M059J (cell line): ENCODE measurements at places on chromosomes 7 and 10.

GRCh38 chr7:158957921-158958491 is 101.6 kb downstream of the DYNC2I1 start:
- no peak for DNase-seq

DNA sequence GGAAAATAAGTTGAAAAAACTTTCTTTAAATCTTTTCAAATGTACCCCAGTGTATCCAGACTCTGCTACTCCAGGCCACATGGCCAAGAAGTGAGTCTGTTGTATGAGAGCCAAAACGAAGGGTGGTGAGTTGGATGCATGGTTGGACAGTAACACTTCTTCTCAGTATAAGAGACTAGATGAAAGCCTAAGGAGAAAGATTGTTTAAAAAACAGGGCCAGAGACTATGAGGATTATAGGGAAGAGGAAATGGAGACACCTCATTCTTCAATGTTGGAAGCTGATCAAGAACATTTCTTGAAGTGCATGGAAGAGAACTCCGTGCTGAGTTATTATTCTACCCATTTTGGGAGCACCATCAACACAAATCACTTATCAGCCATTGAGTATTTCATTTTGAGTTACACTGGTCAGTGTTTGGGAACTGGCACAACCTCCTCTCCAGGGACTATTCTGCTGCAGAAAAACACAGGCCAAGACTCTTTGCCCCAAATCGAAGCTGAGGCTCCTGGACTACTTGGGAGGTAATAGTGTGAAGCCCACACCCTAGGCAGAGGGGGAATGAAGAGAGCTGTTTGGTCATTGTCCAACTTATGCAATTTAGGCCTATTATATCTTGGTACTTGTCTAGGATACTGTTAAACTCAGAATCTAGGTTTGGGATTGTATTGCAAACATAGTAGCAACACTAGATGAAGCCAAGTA is 123.0 kb upstream of the SEC61G start:
- DNase-seq, result no peak

DNA sequence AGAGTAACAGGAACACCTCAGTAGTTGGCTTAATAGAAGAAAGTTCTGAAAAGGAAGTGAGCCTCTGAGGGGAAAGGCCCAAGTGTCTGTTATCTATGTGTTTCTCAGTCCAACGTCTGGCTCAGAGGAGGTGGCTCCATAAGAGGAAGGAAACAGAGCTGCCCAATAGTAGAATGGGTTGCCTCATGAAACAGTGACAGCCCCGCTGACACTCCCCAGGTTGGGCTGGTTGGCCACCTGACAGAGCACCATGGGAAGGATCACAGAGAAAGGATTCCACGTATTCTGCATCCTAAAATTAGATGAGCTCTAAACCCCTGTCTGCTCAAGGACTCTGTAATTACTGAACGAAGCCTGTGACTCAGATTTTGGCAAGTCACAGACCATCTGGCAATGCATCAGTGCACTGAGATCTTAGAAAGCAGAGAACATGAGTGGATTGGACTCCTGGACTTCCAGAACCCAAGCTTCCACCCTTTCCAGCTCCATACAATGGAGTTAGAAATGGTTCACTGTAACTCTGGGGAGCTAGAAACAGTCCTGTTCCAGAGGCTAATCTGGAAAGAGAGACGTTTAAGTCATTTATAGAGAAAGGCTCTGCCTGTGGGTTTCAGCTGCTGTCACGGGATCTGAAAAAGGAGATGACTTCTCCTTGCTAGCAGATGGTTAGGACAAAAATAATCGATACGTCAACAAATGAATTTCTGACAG is 2.9 kb downstream of the PKD2L1 start:
- no peak for DNase-seq

- peak; percentile 59 for DNase-seq
These were observed 16.4 kb downstream of the HOXA1 start for GRCh38 chr7:27079234-27079975.

GRCh38 chr7:45595809-45596664 is 21.9 kb downstream of the ADCY1 start:
- DNase-seq, result no peak

DNA sequence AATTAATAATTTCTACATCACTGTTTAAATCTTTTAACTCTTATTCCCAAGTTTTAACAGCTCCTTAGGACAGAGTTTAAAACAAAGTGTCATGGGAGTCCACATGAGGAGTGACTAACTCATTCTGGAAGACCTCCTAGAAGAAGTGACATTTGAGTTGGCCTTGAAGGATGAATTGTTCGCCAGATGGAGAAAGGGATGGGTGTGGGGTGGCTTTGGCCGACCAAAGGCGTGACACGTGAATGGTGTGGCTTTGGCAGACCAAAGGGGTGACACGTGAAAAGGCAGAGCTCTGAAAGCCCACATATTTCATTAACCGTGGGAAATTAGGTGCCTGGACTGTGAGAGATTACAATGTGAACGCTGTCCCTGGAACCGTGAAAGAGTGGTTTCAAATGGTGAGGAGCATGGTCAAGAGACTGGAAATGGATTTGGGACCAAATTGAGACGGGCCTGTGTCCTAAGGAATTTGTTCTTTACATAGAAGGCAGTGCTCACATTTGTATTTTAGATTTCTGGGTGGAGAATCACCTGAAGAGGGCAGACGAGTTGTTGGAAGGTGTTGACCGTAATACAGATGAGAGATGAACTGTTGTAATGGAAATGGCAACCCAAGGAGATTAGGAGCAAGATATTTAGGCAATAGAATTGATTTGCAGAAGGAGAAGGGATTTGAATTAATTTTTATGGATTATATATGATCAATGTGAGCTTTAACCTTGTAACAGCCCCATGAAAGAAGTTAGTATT is 228.1 kb downstream of the BICC1 start:
- no peak for DNase-seq

- peak; percentile 26 for DNase-seq
These were observed 205.4 kb downstream of the ARHGAP12 start for GRCh38 chr10:31723106-31723750.

GRCh38 chr7:27953777-27954176 is 213.8 kb downstream of the TAX1BP1 start:
- no peak for DNase-seq

DNA sequence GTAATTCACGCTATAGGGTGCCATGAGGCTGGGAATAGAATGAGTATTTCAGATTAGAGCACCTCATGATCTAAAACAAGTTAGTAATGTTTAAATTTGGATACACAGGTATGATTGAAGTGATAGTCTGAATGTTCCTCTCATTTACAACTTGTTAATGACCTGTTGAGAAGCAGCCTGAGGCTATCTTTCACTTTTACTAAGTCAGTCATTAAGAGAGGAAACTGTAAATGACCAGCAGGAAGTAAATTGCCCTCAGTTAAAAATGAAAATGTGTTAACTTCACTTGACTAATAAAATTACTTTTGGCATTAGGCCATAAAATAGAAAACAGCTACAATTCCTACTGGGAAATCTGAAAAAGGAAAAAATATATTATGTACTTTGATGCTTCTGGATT is 1042.0 kb downstream of the DNAJB9 start:
- no peak for DNase-seq

- peak; percentile 68 for DNase-seq
These were observed 15.6 kb downstream of the LYZL1 start for GRCh38 chr10:29304264-29304994.

DNA sequence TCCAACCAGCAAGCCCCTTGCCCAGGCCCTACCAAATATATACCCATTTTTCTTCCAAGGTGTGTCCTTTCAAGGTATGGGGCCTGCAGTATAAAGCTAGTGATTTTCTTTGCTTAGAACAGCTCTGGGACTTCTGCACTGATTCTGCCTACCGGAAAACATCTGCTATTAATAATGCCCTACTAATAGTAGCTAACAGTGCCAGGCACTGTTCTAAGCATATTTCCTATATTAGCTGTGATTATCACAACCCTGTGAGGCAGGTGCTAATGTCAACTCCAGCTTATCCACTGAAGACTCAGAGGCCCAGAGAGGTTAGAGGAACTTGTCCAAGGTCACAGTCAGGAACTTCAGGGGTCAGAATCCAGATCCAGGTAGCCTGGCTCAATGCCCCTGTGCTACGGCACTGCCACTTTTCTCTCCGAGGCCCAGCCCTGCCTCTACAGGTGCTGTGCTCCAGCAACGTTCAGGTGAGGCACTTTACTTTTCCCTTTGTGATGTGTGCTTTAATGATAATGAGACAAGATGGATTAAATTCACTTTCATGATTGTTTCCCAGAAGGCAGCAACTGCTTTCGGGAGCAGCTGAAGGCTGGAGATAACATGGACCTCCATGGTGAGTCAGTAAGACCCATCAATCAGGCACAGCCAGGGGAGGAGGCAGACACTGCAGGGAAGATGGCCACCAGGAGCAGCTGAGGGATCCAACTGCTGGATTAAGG is 26.7 kb downstream of the TAS2R41 start:
- DNase-seq, result no peak

DNA sequence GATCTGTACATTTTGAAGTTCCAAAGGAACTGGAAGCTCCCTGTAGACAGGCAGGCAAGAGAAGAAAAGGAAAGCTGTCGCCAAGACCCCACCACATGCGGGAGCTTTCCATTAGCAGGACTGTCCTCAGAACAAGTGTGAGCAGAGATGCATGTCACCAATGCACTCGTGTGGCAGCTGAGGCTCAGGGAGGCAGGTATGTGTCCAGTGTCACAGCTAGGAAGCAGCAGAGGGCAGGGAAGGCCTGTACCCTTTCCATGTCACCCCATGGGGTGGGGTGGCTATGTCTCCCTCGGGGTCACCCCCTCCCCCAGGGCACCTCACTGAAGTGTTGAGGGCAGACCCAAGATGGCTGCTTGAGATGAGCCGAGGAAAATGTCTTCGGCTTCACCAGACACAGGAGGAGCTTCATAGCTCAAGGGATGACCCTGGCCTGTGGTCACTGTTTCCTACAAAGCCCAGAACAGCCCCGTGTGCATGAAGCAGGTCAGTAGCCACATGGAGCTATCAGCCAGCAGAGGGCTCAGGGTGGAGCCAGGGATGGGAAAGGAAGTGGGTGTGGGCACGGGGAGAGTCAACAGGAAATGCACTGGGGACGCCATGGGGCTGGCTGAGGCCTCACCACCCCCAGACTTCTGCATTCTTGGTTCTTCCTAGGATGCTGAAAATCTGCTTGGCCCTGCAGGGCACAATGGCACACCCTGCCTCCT is 96.6 kb downstream of the FAM53B start:
- peak; percentile 44 for DNase-seq

- no peak for DNase-seq
These were observed 25.6 kb upstream of the CACNA2D1 start for GRCh38 chr7:82469207-82469606.

DNA sequence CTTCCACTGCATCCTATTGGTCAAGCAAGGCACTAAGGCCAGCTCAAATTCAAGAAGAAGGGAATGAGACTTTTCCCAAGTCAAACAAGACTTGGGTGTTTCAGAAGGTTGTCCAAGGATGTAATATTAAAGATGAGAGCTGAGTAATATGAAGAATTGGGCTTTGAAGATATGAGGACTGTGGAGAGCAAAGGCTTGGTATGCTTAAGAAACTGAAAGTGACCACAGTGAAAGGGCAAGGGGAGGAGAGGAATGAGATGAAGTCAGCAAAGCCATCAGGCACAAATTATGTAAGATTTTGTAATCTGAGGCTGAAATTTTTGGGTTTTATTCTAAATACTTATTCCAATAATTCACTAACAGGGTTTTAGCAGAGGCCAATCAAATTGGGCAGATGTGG is 38.6 kb upstream of the NPY start:
- DNase-seq, result peak; percentile 18

- DNase-seq, result no peak
These were observed 112.5 kb downstream of the GRID1 start for GRCh38 chr10:86254081-86254480.

- DNase-seq, result no peak
These were observed 50.7 kb downstream of the HSPA12A start for GRCh38 chr10:116691635-116692034.

DNA sequence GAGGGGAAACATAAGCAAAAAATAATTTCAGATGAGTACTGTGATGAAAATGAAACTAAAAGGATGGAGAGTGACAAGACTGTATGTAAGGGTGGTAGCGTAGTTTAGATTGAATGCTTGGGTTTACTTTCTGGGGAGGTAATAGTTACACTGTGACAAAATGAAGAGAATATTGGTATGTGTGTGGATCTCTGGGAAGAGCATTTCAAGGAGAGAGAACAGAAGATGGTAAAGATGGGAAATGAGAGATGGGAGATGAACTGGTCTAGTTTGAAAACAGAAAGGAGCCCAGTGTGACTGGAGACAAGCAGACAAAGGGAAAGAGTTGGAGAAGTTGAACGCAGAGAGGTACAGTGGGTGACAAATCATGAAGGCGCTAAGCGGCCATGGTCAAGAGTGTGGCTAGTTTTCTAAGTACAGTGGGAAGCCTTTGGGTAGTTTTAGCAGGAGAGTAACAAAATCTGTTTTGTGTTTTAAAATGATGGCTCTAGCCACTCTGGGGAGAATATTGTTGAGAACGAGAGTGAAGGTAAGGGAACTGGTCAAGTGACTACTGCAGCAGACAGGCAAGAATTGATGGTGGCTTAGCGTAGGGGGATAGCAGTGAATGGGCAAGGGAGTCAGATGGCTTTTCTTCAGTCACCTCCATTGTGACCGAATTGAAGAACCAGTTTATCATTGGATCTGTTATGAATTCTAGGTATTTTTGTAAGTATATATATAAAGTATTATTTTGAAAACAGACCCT is 22.6 kb downstream of the PALS2 start:
- no peak for DNase-seq

- DNase-seq, result peak; percentile 33
These were observed 940 bp upstream of the PSD start for GRCh38 chr10:102419269-102420180.

GRCh38 chr7:21550821-21551531 is 8.1 kb downstream of the DNAH11 start:
- no peak for DNase-seq

GRCh38 chr7:142461437-142461836 is 203.6 kb upstream of the PRSS58 start:
- DNase-seq, result peak; percentile 91

- no peak for DNase-seq
These were observed 60.6 kb downstream of the WDR37 start for GRCh38 chr10:1116696-1117280.

DNA sequence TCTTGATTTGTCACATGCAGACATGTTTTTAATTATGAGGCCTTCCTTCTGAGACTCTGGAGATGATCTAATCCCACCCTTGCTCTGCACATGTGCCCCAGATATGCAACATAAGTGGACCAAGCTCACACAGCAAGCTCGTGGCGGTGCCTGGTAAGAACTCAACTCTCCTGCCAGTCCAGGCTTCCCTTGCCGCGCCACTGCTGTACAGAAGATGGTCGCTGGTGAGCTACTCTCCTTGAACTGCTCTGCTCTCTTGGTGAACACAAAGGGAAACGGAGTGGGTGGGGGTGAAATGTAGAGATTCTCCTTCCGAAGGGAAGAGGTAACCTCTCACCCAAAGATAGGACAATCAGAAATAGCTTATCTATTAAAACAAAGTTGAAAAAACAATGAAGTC is 25.7 kb downstream of the MYOF start:
- DNase-seq, result no peak

- no peak for DNase-seq
These were observed 3.7 kb downstream of the VIM start for GRCh38 chr10:17231788-17232187.

- DNase-seq, result no peak
These were observed 127.0 kb downstream of the CCDC3 start for GRCh38 chr10:12874501-12874900.

- DNase-seq, result no peak
These were observed 114.9 kb upstream of the NANOS1 start for GRCh38 chr10:118914629-118915028.

- DNase-seq, result no peak
These were observed 36.8 kb upstream of the EBF3 start for GRCh38 chr10:130000918-130001317.

GRCh38 chr7:110591341-110591740 is 499.6 kb upstream of the LRRN3 start:
- no peak for DNase-seq
